ENCODE measurements at places on chromosomes 7 and 10. TPM values are rescaled to one million over a fixed set of nuclear protein-coding genes. Genes with fewer than 3 reads are reported as not detected.

GRCh38 chr10:33134011-33134751 lies 176.2 kb upstream of the ITGB1 start:
- DNase-seq: no peak

GRCh38 chr10:122576291-122576690 lies 15.7 kb downstream of the DMBT1 start:
- DNase-seq: no peak

DNA sequence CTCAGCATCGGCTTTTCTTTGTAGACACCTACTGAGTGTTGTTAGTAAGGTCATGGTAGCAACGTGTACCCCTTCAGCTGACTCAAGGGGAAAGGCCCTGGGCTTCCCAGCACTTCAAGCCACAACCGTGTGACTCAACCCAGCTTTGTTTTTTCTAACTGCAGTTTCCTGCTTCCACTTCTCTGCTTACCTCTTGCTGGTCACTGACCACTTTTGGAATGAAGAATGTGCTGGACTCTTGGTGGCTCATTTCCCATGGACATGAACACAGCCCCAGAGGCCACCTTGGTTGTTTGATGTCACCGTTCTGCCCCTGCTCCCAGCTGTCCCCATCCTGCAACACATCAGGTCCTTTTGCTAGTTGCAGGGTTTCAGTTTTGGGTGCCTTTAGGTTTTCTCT lies 69.5 kb upstream of the ZNF438 start:
- DNase-seq: no peak

- no peak for DNase-seq
Measured at GRCh38 chr10:30462513-30462912, 28.5 kb downstream of the MAP3K8 start.

The LRIT1 gene
- not detected for polyA plus RNA-seq

The SRRM3 gene
- 10.9 TPM for polyA plus RNA-seq

DNA sequence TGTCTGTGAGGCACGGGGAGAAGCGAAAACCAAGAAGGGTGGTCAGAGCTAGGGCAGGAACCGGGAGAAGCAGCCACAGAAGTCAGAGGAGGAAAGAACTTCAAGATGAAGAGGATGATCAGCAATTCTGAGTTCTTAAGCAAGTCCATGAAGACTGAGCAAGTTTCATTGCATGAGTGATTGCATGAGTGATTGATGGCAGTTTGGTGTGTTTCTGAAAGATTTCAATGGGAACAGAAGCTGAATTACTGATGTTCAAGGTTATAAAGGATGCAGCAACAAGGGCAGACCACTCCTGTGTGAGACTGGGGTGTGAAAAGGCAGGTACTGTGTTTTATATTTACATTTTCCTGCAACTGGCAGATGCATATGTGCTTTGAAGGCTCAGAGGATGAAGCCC lies 35.4 kb downstream of the CCNY start:
- no peak for DNase-seq

- peak; percentile 91 for DNase-seq
Measured at GRCh38 chr10:72260239-72260975, 13.3 kb upstream of the DDIT4 start.

The KIAA1549 gene
- polyA plus RNA-seq: 1.4 TPM

GRCh38 chr10:68598978-68599770 lies 39.0 kb downstream of the TET1 start:
- DNase-seq: peak; percentile 46

Data from heart left ventricle (tissue), 16 donors.